ENCODE measurements at places on chromosomes 2 and 18.
A peak's percentile ranks its signal among the peaks of the same experiment; 100 is the strongest.

DNA sequence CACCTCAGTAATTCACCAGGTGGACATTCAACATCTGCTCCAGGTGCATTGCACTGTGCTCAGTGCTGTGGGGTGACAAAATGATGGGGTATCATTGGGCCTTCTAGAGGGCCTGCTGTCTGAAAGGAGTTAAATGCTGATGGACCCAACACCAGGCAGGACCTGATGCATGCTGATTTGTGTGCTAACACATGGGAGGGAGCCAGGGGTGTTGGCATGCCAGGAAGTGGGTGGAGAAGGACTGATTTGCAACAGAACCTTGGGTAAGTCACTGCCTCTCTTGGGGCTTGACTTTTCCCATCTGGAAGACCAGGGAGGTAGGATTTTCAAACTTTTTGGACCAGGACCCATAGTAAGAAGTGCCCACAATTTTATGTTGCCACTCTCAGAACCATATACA, 57.9 kb upstream of the CXCR4 start:
- DNase-seq, result no peak

DNA sequence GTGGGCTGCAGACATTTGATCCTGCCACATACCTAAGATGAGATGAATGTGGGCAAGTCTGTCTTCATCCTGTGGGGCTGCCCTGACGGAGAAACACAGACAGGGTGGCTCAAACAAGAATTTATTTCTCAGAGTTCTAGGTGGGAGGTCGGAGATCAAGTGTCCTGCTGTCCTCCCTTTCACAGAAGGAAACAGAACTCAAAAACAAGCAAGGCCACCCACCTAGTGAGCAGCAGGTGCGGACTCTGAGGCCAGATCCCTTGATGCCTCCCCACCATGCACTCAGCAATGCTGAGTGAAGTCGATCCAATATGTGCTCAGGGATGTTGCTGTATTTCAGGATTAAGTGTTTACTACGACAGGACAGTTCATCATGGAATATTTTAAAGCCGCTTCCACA, 63.0 kb upstream of the SNTG2 start:
- no peak for DNase-seq

DNA sequence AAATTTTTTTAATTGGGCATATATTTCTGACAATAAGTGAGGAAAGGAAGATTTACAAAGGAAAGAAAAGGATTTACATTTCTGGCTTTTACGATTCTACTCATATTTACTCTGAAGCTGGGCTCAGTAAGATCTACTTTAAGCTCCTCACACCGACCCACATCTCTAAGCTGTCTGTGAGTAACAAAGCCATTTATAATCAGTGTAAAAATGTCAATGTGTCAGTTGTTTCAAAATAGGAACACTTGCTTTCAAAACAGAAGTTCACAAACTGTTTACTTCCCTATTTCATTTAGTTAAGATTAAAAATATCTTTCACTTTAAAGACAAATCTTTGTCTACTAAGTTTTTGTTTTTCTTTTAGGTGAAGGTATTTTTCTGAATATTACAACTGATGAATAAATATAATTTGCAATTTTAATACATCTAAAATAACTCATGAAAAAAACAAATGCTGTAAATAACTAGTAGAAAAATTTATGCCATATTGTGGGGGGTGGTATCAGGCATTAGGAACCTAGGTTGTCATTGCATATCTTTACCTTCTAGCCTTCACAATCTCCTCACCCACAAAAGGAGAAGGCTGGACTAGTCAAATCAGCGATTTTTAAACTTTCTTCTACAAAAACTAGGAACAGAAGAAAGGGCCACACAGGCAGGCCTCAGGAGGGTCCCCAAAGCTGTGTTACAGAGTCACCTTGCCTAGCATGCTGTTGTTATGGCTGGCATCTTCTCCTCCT, 64.5 kb downstream of the TMEM131 start:
- no peak for DNase-seq

DNA sequence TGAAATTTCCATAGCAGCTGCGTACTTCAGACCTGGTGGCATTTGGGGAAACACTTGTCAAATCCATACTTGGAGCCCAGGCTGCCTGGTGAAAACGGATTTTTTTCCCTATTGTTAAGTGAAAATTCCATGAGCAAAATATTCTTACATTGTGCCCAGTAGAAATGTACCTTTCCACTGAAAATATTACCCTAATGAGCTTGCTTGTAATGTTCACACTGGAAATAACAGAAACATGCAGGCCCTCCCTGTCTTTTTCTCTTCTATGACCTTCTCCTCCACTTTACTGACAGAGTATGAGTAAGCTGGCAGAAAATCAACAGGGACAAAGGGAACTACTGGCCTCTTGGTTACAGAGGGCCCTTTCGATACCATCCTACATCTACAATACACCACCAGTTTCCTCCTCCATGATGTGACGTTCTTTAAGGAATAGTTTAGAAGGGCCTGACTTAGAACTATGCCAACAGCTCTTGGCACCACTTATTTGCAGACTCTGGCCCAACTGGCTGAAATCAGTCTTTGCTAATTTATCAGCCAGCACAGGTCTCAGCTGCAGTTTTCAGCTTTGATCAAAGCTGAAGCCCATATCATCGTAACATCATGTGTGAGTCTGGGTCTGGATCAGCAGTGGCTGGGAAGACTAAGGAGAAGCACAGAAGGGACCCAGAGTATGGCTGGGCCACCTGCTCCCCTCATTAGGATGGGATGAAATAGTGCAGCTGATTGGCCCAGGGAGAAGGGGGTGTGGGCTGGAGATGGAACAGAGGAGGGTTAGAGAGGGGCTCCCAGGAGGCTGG, 272.2 kb upstream of the ID2 start:
- DNase-seq, result peak; percentile 55

- no peak for DNase-seq
Observed at GRCh38 chr18:4391859-4392258, 63.2 kb downstream of the DLGAP1 start.

- no peak for DNase-seq
Observed at GRCh38 chr2:74576211-74576862, 21.8 kb downstream of the DOK1 start.

GRCh38 chr2:84194949-84195644, 264.0 kb downstream of the SUCLG1 start:
- no peak for DNase-seq

DNA sequence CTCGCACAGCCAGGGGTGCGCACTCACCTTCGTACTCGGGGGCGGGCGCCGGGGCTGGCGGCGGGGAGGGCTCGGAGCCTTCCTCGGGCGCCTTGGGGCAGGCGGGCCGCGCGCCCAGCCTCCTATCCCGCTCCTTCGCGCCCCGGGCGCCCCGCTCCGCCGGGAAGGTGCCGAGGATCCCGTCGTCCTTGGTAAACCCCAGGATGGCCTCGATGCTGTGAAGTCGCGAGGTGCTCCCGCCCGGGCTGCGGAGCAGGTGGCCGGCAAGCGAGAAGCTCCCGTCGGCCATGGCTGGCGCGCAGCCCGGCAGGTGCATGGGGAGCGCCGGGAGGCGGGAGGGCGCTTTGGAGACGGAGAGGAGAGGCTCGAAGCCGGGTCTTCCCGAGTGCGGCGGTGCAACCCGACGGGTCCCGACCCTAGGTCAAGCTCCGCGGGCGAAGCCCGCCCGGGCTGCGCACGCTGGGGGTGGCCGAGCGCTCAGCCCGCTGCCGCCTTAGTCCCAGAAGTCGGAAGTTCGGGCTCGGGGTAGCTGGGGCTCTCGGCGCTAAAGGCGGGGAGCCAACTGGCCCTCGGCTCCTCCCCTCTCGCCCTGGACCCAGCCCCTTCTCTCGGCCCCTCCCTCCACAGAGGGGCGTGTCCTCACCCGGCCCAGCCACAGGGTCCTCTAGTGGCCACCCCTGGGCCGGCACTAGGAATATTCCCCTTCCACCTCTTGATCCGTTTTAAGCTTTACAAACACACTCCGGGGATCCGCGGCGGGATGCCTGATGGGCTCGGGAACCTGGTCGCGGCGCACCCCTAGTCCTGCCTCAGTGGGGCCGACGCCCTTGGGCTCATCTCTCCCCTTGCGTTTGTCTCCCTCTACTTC, at the start of gene RAX:
Gene RAX (minus strand): TSS at position 564 of the 868 bp plus-strand sequence. CDS start 248 bp downstream, at position 316.
- DNase-seq, result no peak

DNA sequence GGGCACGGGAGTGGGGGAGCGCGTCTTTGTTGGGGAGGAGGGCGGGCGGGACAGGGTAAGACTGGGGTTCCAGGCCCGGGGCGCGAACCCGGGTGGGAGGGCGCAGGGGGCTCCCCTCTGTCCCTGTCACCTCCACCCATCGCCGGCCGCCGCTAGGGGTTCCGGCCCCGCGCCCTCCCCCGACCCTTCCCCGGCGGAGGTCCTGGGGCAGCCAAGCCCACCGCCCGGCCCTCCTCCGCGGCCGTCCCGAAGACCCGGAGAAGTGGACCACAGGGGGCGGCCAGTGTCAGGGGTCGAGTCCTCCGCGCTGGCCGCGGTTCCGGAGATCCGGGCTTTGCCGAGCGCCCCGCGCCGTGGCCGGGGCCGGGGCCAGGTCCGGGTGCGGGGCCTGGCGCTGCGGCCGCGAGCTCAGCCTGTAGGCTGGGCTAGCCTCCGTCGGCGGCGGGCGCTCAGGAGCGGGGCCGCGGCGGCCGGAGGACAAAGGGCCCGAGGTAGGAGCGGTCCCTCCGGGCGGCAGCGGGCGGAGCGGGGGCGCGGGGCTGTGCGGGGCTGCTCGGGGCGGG, 16.6 kb upstream of the E2F6 start:
- no peak for DNase-seq

GRCh38 chr2:78521938-78522337, 503.6 kb upstream of the REG3G start:
- no peak for DNase-seq

DNA sequence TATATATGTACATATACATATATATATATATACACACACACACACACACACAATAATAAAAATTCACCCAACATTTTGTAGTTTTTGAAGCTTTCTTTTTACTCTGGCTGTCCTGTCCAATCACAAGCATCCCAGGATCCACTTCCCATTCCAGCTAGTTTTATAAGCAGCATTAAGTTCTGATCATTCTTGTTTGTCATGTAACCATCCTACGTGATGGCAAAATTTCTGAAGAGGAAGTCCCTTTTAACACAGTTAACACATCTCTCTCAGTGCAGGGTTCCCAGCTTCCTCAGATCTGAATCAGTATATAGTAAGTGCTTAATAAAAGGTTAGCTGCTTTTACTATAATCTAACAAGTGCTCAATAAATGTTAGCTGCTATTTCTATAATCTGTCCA, 26.4 kb downstream of the MYOM1 start:
- DNase-seq, result no peak

- DNase-seq, result no peak
Observed at GRCh38 chr2:16151651-16152050, 211.3 kb downstream of the MYCN start.

DNA sequence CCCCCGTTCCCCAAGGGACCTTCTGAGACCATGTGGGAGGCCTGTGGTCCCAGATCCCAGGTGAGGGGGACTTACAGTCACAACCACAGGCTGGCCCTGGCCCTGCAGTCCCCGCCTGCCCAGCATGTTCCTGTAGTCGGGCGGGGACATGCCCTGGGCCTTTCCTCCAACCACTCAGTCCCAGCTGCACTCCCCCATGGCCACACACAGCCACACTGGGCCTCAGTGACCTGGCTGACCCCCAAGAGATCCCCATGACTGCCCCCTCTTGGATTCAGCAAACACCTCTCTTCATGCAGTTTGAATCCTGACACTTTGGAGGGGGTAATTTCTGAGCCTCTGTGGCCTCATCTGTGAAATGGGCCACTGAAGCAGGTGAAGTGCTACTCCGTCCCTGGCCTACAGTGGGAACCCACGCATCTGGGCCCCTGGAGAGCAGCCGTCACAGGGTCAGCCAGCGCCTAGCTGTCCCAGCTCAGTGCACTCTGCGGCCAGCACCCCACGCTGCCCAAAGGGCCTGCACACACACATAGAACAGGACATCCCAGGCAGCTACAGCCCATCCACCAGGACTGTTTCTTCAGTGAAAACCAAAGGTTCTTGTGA, 12.7 kb upstream of the ARHGEF4 start:
- DNase-seq, result peak; percentile 80

DNA sequence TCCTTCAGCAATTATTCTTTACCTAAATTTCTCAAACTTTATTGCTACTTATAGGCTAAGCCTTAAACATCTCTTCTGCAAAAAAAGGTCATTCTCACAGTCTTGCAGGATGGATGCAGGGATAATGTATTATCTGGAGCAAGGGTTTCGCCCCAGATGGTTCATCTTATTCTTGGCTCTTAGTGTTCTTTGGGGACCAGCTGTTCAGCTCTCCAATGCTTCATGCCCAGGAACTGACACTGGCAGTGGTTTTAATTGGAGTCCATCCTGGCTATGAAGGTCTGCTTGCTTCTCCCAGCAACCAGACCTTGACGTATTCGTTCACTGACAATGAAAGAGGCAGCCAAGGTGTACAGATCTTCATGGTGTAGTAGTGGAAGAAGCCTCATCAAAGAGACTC, 331.9 kb downstream of the SLC8A1 start:
- no peak for DNase-seq

DNA sequence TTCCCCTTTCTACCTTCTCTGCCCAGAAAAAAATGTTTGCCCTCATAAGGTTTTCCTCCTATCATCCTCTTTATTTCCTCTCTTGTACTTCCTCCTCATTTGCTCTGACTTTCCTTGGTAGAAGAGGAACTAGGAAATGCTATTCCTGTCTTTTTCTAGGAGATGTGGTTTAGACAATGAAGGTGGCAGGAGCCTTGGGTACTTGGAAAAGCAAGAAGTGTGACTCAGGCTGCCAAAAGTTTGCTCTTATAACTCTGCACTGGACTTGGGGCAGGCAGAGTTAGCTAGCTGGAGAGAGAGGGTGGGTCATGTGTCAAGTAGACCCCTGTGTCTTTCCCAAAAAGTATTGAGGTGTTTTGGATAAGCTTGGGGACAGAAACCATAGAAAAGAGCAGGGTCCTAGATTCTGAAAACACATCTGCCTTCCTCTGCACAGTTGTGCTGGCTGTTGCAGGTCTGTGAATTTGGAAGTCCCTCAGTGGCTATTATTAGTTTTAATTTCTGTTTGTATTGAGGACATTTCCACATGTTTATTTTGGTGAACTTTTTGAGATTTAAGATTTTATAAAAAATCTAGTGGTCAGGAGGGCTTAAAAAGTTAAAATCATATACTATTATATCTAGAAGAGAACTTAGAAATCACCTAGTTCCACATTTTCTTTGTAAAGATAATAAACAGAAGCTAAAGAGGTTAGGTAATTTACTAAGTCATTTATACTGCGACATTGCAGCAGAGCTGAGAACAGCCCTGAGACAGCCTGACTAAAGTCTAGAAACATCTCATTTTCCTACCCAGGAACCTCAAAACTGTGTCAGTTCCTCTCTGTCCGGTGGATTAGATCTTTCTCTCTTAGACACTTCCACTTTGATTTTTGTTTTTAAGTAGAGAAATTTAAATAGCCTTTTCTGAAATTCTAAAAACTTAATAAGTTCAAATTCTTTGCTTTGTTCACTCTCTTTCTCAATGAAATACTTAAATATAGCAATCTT, 16.0 kb downstream of the INSIG2 start:
- no peak for DNase-seq

DNA sequence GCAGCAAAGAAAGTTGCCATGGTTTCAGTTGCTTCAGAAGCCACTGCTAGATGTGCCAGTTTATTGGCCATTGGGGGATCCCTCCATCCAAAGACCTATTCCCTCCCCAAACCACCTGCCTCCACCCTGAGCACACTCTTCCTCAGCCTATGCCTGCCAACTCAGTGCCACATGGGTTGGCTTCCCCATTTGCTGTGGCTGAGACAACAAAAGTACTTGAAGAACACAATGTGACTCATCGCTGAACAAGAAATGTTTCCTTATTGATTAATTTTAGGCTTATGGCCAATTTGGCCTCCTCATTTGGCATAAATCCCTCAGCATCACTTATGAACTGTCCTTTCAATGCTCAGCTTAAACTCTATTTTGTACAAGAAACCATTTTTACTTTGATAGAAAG, 215.9 kb downstream of the TMEM247 start:
- no peak for DNase-seq

All from activated CD8-positive, alpha-beta memory T cell treated with anti-CD3 and anti-CD28 coated beads for 24 hours (primary cell).